Foreskin keratinocyte (primary cell): ENCODE measurements at places on chromosomes 12 and 14.

GRCh38 chr12:119230807-119231206, 52.1 kb downstream of the HSPB8 start:
- DNase-seq: no peak

DNA sequence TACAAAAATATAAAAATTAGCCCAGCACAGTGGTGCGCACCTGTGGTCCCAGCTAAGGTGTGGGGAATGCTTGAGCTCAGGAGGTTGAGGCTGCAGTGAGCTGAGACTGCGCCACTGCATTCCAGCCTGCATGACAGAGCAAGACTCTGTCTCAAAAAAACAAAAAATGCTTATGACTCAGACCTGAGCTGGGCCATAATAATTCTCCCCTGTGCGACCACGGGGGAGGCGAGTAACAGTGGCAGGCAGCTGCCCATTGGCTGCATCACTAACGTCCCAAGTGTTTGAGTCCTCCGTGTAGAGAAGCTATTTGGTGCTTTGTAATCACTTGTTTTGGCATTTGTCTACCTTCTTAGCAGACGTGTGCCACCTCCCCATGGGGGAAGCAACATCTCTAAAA, 24.9 kb downstream of the PSMC1 start:
- DNase-seq: peak; percentile 87

- no peak for DNase-seq
These were observed 193.0 kb downstream of the SYT1 start for GRCh38 chr12:79057540-79057939.

GRCh38 chr12:117360551-117361346, 677 bp downstream of the NOS1 start:
- DNase-seq: peak; percentile 48

DNA sequence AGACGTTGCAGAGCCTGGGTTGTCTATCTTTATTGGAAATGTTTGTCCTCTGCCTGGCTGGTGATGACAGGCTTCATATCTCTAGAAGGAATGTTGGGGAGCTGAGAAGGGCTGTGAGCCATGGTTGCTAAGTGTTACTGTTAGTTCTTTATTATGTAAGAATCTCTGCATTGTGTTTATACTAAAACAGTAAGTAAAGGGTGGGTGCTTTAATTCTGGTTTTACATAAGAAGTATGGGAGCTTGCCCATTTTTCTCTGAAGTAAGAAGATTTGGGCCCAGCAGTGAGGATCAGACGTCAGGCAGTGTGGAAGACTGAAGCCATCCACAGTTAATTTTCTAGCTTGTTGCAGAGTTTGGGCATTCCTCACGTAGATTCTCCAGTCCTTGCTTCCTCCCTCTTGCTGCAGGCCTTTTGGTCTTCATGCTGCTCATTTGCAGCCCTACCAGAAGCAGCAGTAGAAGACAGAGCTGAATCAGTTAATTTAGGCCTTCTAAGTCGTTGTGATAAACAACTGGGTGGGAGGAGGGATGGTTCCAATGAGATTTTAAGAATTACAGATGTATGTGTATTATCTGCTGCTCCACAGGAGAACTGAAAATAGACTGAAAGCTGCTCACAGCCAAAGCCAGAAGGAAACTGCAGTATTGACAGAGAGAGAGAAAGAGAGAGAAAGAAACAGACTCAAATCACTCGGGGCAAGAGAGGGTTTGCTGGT, 21.4 kb downstream of the WNT5B start:
- no peak for DNase-seq
